ENCODE measurements at places on chromosomes 6 and 20. TPM values are rescaled to one million over a fixed set of nuclear protein-coding genes. Genes with fewer than 3 reads are reported as not detected.

- no peaks in the 10 kb centered on the region for H3K36me3 ChIP-seq
- no peak overlapping the region for H3K27ac ChIP-seq
- H3K27me3 ChIP-seq, result peaks cover 85% of the 10 kb centered on the region
- H3K4me1 ChIP-seq, result no peaks in the 10 kb centered on the region
Measured at GRCh38 chr6:30945281-30945680, 4.5 kb downstream of the MUCL3 start.

- no peak overlapping the region for H3K4me3 ChIP-seq
- H3K27me3 ChIP-seq, result peaks cover 50% of the 10 kb centered on the region
- H3K4me1 ChIP-seq, result no peaks in the 10 kb centered on the region
Measured at GRCh38 chr6:1224514-1224913, 87.4 kb upstream of the FOXQ1 start.

Gene HINT3
- 8.1 TPM for total RNA-seq

GRCh38 chr20:51121272-51121671, 98.4 kb upstream of the KCNG1 start:
- H3K27ac ChIP-seq, result no peak overlapping the region
- no peak for DNase-seq
- H3K4me3 ChIP-seq, result no peak overlapping the region
- H3K27me3 ChIP-seq, result peaks cover 21% of the 10 kb centered on the region
- no peaks in the 10 kb centered on the region for H3K4me1 ChIP-seq
